ENCODE measurements at places on chromosomes 3 and 15. TPM values are rescaled to one million over a fixed set of nuclear protein-coding genes. Genes with fewer than 3 reads are reported as not detected.

NR1I2 gene
- 0.07 TPM for polyA plus RNA-seq

GNAT1 gene
- polyA plus RNA-seq, result not detected

CCDC51 gene
- polyA plus RNA-seq, result 11.2 TPM

TMIE gene
- 0.95 TPM for polyA plus RNA-seq

Data from right cardiac atrium (tissue), 5 donors.